ENCODE measurements at places on chromosomes 13 and 19. TPM values are rescaled to one million over a fixed set of nuclear protein-coding genes. Genes with fewer than 3 reads are reported as not detected.

GRCh38 chr13:80721689-80722088, 380.8 kb upstream of the SPRY2 start:
- no peak for DNase-seq

DNA sequence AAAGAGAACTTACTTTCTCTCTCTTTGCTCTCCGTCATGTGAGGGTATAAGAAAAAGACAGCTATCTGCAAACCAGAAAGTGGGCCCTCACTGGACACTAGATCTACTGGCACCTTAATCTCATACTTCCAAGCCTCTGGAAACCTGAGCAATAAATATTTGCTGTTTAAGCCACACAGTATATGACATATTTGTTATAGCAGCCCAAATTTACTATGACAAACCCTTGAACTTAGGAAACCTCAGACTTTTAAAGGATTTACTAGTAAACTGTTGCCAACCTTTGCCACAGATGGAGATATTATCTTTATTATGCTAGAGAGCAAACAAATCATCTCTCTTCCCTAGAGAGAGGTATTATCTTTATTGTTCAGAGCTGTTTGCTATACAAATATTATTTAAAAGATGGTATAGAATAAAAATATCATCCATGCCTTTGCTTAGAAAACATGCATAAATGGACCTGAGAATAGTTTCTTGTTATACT, 1446.1 kb downstream of the SLITRK1 start:
- DNase-seq, result no peak

DNA sequence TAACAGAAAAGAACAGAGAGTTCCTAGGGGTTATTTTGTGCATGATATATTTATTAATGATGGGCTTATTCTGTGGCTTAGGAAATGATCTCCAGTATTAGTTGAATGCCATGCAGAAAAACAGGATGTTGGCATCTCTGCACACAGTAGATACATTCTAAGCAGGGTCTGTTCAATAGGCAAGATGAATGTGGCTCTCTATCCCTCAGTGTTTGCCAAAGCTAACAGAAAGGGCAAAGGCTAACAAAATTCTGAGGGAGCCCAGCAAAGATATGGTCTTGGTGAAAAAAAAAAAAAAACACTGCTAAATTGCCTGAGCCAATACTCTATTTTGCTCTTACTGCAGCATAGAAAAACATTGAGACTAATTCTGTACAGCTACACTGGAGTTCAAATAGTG, 1095.8 kb downstream of the UQCRFS1 start:
- no peak for DNase-seq

DNA sequence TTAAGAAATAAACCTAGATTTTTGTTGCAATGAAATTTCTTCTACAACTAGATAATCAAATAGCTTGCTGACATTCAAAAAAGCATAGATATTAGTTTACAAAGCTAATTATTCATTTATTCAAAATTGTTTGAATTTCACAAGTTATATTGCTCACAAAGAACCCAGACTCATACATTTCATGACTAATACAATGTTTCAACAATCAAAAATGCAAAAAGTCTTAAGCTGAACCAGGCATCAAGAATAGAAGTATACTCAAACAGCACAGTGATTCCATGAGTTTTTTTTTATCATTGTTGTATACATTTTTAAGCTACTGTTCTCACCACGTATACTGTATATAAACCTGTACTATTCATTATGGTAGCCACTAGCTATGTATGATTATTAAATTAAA, 51.0 kb downstream of the DIAPH3 start:
- peak; percentile 77 for DNase-seq

- no peak for DNase-seq
Observed at GRCh38 chr19:19151418-19151817, 13.1 kb upstream of the TMEM161A start.

DNA sequence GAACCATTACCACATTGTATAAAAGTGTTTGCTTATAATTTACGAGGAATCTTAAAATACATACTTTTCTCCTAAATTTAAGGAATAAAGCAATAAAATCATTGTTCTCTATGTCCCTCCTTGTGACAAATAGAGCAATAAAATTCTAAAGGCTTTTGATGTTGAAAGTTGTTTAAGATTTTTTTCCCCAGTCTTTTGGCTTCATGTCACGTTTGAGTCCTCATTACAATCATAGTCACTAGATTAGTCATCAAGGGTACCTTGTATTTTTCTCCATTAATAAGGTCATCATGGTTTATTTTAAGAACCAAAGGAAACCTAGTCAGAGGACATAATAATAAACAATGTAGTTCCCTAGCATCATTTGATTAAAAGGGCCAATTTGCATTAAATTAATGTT, 3.2 kb downstream of the WBP4 start:
- peak; percentile 38 for DNase-seq

DNA sequence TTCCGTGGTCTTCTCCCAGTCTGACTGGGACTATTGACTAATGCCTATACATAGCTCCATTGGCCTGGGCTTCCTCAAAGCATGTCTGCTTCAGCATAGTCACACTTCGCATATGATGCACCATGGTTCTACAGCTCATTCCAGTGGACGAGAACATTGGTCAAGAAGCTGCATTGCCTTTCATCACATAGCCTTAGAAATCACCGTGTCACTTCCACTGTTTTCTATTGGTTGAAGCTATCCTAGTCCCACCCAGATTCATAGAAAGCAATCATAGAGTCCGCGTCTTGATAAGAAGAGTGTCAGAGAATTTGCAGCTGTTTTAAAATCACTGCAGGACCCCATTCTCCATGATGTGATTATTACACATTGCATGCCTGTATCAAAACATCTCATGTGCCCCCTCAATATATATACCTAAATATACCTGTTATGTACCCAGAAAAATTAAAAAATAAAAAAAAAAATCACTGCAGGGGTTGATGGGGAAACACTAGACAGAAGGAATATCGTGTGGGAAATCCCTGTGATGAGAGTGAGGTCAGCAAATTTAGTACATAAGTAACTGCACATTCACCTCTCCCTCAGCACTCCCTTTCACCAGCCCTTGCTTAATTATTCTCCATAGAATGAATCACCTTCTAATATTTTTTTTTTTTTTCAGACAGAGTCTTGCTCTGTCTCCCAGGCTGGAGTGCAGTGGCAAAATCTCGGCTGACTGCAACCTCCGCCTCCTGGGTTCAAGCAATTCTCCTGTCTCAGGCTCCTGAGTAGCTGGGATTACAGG, 2.2 kb upstream of the ARHGAP33 start:
- DNase-seq, result peak; percentile 72

- no peak for DNase-seq
Observed at GRCh38 chr13:97108530-97108900, 113.6 kb upstream of the MBNL2 start.

The ZNF737 gene
- total RNA-seq, result 6.1 TPM

DNA sequence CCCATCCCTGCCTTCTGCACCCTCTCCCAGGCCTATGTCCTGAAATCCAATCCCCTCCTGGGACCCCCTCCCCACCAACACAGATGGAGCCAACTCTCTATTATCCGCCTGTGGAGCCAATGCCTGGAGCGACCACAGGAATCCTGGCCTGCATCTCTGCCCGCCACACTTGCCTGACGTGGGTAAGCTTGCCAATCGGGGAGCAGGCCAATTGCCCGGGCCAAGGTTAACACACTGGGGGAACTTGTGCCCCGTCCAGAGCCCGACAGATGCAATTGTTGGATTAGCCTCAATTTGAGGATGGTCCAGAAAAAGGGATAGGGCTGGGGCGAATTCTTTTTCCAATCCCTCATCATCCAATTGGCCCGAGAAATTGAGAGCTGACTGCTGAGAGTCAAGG, 5.9 kb downstream of the WIZ start:
- DNase-seq, result no peak

- DNase-seq, result no peak
Observed at GRCh38 chr19:19064811-19065745, 1.3 kb downstream of the SLC25A42 start.
